SK-N-DZ (cell line): ENCODE measurements at places on chromosomes 4 and X.

DNA sequence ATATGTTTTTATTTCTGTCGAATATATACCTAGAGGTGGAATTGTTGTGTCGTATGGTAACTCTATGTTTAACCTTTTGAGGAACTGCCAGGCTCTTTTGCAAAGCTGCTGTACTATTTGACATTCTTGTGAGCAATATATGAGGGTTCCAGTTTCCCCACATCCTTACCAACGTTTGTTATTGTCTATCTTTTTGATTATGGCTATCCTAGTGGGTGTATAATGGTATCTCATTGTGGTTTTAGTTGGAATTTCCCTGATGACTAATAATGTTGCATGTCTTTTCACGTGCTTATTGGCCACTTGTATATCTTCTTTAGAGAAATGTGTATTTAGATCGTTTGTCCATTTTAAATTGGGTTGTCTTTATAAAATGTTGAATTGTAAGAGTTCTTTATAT lies 24.5 kb downstream of the REPS2 start:
- DNase-seq, result no peak

DNA sequence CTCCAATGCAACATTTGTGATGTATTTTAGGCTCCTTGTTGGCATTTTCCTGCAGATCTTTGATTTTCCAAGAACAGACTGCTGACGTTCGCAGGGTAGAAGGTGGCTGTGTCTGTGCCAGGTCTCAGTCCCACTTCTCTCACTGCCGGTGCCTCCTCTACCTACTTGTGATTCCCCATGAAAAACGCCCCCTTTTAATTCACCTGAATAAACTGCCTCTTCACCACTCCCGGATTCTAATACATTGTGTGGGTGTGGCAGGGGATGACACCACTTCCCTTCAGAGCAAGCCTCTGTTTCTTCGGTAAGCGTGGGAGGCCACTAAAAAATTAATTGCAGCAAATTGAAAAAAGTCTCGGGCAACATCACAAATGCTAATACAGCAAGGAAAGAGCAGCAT lies 96.1 kb upstream of the FAM9B start:
- DNase-seq, result no peak

GRCh38 chr4:157818946-157819692 lies 353.7 kb downstream of the GASK1B start:
- no peak for DNase-seq

DNA sequence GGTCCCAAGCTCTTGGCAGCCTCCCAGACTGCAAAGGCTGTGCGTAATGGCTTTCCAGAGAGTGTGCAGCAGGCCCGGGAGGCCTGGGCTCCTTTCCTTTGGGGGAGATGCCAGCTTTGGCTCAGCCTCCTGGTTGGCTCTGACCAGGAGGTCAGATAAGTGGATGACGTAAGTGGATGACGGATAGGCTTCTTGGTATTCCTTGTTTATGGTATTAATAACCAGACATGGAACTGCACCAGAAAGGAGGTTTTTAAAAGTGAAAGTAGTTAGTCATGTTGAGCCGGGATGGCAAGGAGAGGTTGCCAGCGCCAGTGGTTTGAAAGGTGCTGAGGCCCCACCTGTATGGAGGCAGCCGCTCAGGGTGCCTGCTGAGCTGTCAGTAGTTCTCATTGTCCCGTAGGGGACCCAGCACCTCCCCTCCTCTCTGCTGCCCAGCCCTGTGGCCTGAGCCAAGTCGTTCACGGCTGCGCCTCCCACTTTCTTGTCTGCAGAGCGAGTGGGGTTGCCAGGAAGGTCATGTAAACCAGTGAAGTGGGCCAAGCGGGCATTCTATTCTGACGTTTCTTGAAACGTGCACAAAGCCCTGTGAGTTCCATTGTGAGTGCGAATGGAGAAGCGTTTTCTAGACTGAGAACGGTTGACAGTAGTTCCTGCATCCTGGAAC lies 28.7 kb upstream of the STOX2 start:
- no peak for DNase-seq

- no peak for DNase-seq
Observed at GRCh38 chrX:116436358-116436816, at the start of gene SLC6A14. SLC6A14 (plus strand) TSS chrX:116436606; CDS start chrX:116436710, 104 bp downstream.

DNA sequence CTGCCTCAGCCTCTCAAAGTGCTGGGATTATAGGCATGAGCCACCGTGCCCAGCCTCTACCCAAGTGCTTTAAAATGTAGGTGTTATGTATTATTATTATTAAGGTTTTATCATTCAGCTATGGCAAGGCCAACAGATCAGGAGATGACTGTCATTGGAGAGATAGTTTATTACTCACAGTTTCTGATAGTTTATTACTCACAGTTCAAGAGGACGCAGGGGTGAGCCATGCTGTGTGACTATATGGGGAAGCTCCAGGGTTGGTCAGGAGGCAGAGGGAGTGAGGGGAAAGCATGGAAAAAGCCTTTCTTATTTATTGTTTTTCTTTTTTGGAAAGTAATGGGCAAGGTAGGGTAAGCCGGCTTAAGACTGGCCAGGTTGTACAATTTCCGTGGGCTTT lies 25.4 kb upstream of the ARSD start:
- no peak for DNase-seq

DNA sequence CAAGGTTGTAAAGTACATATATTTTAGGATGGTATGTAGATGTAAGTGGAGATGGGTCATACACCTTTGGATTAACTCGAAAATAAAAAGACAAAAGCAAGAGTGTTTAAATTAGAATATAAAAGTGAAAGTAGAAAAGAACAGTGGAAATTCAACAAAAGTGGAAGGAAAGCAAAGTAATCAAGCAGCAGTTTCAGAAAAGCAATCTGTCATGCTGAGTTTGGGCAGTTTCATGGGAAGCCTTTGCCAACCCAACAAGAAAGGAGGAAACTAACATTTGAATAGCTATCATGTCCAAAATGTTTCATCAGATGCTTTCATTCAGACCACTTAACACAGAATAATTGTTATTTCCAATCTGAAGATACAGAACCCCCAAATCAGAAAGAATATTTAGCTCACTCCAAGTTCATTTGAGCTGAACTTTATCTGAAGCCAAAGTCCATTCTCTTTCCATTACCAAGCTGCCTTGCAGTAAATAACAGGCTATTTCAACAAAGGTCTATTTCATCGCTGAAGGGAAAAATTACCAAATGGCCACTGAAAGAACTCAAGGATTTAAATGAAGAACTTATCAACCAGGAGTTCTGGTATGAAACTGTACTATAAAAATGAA lies 1.8 kb upstream of the EXOSC9 start:
- no peak for DNase-seq

GRCh38 chr4:10347815-10348214 lies 109.4 kb downstream of the ZNF518B start:
- no peak for DNase-seq

GRCh38 chr4:188168726-188169373 lies 29.6 kb downstream of the TRIML1 start:
- no peak for DNase-seq

- peak; percentile 3 for DNase-seq
Observed at GRCh38 chrX:41734530-41734929, 10.5 kb downstream of the GPR82 start.

DNA sequence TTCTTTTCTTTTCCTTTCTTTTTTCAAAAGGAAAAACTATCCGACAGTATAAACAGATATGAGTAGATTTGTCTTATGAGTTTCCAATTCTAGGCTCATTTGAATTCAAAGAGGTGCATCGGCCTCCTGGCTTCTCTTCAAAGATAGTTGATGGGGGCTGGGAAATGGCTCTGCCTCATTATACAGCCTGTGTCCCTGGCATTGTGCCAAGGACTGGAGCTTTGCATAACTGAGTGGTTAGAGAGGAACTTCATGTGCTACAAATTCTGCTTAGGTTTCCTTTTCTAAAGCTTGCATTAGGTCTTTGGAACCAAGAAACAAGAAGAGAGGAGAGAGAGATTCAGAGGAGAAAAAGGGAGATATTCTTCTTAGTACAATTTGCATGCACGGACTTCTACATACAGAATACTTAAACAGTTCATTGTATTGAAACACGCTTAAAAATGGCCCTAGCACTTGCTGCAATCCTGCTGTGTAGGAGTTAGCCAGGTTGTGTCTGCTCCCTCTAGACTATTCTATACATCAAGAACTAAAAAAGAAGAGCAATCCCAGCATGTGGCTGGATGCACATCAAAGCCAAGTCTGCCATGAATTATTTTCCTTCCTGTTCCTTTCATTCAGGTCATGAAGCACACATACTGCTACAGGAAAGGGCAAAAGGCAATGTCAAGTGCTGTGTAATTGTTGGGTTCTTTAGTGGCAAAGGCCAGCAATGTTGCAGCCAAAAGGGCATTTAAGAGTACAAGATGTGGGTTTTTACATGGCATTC lies 70.9 kb downstream of the INTS12 start:
- peak; percentile 7 for DNase-seq

DNA sequence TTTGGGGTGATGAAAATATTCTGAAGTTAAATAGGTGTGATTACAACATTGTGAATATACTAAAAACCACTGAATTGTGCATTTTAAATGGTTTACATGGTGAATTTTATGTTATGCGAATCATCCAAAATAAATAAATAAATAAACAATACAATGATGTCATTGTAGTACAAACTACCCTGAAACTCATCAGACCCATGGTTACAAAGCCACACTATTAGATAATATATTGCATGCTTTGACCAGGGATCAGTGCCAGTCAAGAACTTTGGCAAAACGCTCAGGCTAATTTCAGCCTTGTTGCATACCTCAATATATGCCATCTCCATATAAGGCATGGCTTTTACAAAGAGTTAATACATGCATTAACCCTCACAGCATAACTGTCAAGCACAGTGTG lies 45.5 kb upstream of the XIAP start:
- DNase-seq, result no peak

DNA sequence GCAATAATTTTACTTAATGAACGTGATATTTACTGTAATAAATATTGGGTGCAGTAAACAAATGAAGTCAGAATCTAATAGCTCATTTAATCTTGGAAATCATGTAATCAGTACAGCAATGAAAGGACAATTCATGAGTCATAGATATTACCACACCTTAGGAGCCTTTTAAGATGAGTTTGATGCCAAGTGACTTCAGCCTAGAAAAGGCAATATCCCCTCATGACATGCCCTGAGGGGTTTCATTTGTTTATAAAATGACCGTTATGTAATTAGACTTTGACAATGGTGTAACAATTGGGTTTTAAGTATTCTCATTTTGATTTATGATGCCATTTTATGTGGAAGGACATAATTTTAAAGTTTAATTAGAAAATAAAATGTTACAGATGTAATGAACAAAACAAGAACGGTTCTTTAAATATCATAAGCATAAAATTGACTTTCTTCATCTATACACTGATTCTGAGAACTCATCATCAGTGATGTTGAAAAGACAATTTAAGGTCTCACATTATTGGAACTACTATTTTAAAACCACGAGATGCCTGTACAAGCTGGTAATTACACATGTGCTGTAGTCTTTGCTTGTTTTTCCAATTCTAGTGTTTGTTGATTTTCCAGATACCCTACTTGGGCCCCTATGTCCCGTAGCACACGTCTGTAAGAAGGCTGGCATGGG lies 5.0 kb downstream of the FGF2 start:
- no peak for DNase-seq

DNA sequence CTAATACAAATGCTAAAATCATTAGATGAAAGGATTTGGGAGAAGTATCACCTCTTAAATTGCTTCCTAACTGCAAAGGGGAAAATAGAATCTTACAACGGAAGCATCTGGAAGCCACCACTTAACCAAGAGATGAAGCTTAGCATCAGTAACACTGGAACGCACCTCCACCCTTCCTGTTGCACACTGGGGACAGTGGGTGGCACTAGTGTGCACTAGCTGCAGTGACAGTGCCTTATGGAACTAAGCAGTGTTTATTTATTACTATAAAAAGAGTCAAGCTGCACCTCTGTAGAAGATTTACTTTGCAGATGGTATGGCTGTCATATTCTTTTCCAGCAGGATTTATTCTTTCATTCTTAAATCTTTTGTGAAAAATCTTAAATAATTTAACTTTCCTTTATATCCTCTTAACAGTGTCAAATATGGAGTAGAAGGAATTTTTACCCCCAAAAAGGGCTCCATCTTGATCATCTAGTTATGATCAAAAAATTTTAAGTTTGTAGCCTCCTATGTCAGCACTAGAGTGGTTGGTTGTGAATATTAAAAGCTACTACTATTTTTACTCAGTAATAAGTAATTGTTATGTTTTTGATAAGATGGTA lies 76.7 kb downstream of the SCD5 start:
- peak; percentile 22 for DNase-seq

DNA sequence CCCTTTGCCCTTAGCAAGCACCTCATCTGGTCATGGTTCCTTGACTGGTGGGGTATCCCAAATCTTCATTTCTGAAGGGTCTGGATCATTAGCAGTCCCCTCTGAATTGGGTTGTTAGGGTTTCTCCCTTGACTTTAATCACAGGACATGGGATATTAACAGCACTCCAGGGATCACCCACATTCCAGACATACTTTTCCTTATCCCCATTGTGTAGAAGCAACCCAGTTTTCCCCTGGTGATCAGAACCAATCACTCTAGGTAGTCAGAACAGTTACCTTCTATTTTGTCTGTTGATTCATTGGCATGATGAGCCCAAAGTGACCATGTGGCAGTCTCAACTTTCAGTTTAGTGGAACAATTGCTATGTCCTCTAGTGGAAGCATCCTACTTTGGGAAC lies 29.1 kb upstream of the GRSF1 start:
- no peak for DNase-seq

DNA sequence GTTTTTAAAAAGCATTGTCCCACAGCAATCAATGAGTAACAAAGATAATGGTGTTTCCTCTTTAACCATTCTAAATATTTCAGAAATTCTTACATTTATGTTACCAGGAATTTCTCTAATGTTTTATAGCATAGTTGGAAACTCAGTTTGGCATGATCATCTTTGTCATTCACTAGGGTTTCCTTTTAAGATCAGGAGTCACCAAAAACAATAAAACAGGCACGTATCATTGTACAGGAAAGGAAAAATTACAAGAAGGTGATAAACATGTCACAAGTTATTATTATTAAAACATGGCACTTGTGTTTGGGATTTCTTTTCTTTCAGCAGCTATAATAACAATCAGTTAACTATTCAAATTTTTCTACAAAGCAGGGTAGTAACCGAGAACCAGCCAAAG lies 84.0 kb downstream of the SLC10A7 start:
- DNase-seq, result no peak
